ENCODE measurements at places on chromosomes 3 and 15.

GRCh38 chr3:171829841-171830517, 13.2 kb upstream of the TMEM212 start:
- no peak for DNase-seq

GRCh38 chr3:140715035-140715434, 37.2 kb downstream of the TRIM42 start:
- no peak for DNase-seq

- no peak for DNase-seq
These were observed 60.3 kb upstream of the PDZRN3 start for GRCh38 chr3:73685061-73685460.

DNA sequence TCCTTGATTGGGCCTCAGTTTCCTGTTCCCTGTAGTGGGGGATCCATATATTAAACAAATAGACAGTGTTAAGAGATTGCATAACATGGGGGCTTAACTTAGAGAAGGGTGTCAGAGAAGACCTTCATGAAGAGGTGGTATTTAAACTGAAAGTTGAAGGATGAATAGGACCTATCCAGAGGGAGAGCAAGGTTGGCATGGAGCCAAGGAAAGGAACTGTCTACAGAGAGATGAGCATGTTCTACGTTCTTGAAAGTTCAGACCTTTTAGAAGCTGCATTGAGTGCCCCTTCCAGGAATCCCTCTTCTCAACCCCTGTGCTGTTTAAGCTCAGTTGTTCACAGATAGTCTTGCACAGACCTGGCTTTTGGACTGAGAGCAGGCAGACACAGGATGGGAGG, 2.4 kb downstream of the HTD2 start:
- DNase-seq = no peak

- no peak for DNase-seq
These were observed 24.7 kb downstream of the LYSMD4 start for GRCh38 chr15:99708563-99708962.

GRCh38 chr15:51846066-51846462, 16.6 kb downstream of the TMOD3 start:
- no peak for DNase-seq

DNA sequence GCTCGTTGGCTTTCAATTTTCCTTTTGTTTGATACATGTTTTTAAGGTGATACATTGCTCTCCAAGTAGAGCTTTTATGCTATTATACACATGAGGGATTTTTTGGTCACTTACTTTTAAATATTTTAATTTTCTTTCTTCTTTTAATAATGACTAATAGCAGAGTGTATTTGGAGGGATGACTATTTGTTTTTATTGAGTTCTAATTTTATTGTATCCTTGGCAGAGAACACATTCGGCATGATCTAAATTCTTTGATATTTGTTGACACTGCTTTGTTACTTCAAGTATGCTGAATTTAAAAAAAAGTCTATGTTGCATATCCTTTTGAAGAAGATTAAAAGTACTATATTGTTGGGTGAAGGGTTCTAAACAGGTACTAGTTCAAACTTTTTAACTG, 149.9 kb upstream of the PDZRN3 start:
- DNase-seq = no peak

- no peak for DNase-seq
These were observed 10.9 kb upstream of the CRYBG3 start for GRCh38 chr3:97810779-97811390.

- no peak for DNase-seq
These were observed 319.8 kb upstream of the LRRFIP2 start for GRCh38 chr3:37494216-37494615.

- DNase-seq = no peak
These were observed 172.1 kb downstream of the LRTM1 start for GRCh38 chr3:54755756-54756155.

DNA sequence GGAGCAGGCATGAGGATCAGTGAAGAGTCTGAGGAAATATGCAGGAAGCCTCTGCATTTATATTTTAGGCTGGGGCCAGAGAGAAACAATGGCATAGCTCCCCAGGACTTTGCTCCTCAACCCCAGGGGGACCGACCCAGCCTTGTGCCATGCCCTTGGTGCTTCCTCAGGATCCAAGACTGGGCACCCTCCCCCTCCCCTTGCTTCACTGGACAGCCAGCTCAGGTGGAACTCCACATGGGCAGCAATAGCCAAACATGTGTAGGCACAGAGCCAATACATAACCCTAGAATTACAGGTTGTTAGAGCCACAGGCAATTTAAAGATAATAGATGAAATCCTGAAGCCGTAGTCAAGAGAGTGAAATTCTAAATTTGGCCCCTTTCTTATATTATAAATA, 73.0 kb upstream of the ETV5 start:
- DNase-seq = no peak

GRCh38 chr3:138914870-138915502, 32.0 kb downstream of the FOXL2 start:
- no peak for DNase-seq

DNA sequence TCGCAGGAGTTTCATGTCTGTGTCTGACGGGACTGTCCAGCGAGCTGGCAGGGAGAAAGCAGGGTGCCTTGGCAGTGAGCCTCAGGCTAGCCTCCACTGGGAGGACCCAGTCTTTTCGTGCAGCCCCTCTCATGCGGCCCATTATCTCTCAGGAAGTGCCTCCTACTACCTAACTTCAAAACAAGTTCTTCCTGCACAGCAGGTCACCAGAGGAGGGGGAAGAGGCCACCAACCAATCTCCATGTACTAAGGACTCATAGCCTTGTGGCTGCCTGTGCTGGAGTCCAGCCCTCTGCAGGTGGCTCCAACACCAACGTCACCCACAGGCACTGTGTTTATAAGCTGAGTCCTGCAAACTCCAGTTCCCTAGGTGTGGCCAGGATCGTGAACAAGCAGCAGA, 4.8 kb downstream of the VIPR1 start:
- DNase-seq = no peak

- DNase-seq = no peak
These were observed 634.8 kb upstream of the BCHE start for GRCh38 chr3:166472015-166472414.

DNA sequence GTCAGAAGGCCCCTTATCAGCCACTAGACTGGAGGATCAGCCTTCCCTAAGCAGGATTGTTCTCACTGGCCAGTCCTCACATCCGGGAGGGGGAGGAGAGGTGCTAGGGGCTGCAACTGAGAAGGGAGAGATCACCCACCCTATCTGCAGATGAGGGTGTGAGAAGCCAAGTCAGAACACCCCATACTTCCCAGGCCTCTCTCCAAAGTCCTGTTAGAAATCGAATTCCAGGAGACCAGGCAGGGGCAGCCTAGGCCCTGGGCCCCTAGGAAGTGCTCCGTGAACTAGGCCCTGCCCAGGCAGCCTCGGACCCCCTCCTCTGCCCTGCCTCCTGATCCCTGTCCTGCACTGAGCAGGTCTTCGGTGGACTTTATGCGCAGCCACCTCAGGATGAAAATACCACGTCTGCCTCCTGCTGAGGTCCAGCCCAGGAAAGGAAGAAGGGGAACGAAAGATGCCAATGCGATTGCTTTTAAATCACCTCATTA, 933 bp downstream of the DZIP1L start:
- DNase-seq = no peak

GRCh38 chr15:60546744-60547143, 67.8 kb upstream of the ICE2 start:
- no peak for DNase-seq

GRCh38 chr3:20480786-20481365, 294.9 kb upstream of the SGO1 start:
- no peak for DNase-seq

DNA sequence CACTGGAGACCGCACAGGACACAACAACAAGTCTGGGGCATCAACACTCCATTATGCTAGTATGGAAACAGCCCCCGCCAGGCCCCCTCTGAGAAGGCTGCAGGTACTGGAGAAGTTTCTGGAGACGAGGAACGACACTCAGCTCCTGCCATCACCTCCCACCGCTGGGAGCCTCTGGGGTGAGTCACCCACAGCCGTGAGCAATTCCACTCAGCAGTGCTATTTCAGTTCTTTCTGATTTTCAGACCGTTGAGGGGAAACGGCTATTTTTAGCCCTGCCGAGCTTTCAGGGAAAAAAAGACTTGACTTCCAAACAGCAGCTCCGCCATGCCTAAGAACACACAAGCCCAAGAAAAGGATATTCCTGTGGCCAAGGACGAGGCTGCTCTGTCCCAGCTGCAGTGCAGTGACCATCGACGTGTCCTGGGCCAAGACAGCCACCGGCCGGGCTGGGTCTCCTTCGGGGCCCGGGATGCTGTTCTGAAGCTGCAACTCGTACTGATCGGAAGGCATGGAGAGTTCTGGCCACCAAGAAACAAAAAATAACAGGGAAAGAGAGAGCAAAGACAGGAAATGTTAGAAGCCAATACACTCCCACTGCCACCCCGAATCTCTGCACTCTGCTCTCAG, 40.8 kb downstream of the NUP210 start:
- DNase-seq = no peak

DNA sequence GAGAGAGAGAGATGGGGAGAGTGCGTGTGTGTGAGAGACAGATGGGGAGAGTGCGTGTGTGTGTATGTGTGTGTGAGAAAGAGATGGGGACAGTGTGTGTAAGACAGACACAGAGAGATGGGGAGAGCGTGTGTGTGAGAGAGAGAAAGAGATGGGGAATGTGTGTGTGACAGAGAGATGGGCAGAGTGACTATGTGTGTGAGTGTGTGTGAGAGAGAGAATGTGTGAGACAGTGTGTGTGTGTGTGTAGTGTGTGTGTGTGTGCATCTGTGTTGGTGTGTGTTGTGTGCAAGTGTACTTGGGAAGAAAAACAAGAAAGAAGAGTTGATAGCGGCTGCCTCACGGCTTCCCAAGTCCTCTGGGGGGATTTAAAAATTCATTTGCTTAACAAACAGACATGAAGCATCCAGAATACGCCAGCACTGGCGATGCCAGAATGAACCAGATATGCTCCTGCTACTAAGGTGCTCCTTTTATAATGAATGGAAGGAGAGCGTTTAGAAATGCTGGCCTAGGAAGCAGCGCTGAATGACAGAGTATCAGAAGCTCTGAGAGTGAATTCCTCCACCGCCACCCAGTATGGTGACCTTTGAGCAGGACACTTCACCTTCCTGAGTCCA, 186.1 kb upstream of the TSC22D2 start:
- DNase-seq = no peak

DNA sequence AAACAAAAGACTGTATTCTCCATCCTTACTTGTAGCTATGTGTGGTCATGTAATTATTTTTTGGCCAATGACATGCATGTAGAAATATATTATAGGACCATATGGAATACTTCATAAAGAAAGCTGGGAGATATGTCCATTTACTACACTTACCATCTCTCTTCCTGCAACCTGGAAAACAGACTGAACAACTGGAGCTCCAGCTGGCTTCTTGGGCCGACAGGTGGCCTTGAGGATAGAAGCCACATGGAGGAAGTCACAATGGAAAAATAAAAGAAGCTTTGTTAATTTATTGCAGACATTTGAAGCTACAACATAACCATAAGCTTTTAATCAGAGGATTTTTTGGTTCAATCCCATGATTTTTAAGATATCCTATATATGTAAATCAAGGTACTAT, 167.9 kb upstream of the CBLB start:
- DNase-seq = no peak

DNA sequence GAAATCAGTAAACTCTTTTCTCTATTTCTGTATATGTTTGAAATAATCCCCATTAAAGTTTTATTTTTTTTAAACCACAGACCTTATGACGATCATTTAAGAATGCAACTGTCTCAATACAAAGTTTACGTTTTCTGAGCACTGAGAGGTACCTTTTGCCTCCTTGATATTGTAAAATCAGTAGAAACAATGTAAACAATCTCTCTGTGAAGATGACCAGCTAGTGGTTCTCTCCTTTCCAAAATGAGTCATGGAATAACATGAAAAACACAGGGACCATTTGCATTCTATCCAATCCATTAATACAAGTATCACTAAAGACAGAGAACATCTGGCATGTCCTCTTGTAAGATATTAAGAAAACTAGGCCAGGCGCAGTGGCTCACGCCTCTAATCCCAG, 48.8 kb downstream of the RAD18 start:
- DNase-seq = no peak

DNA sequence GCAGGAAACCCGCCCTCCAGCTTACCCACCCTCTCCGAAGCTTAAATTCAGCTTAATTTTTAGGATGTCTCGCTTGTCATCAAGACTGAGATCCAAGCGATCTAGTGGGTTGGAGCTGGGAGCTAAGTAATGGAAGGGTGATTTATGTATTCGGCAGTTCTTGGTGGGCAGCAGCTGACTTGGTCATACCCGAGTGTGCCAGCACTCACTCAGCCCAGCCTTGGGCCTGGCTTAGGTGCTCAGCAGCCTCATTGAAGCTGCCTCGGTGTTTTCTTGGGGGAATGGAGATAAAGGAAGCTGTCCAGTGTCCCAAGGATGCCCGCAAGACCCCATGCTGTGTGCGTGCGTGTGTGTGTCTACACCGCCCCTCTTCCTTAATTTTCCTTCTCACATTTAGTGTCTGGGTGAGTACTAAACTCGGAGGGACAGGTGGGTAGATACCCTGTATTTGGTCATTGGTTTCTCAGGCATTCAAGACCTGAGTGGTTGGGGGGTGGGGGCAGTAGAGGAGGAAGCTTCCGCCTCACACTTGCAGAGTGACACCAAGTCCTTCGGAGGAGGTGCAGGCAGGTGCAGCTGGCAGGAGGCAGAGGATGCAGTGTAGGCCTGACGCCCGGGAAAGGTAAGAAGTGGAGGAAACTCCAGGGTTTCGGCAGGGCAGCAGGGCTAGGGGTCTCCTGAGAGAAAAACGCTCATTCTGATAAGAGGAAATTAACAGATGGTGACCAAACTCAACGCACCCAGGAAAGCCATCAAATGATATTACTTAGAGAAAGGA, 92.8 kb downstream of the PCSK6 start:
- DNase-seq = no peak
